Stimulated activated CD8-positive, alpha-beta memory T cell treated with anti-CD3 and anti-CD28 coated beads, Interleukin-7, amount 100 ng/mL, for 1 hour (primary cell): ENCODE measurements at places on chromosomes 3 and 15.

DNA sequence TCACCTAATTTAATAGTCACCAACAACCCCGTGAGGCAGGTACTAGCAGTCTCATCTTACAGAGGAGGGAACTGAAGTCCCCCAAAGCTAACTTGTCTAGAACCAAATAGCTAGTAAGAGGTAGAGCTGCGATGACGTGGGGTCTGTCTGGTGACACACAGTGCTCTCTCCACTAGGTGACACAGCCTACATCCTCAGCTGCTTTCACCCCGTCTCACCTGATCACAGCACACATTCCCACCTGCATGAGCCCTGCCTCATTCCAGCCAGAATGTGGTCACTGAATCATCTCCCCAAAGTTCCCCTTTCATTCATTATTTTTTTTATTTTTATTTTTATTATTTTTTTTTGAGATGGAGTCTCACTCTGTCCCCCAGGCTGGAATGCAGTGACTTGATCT, 21.3 kb upstream of the MAGEF1 start:
- no peak for DNase-seq

GRCh38 chr3:187713504-187713903, 11.1 kb upstream of the RTP2 start:
- DNase-seq: no peak

GRCh38 chr15:43922021-43922420, 95.2 kb downstream of the WDR76 start:
- DNase-seq: no peak

GRCh38 chr15:98394546-98394945, 253.8 kb upstream of the IGF1R start:
- DNase-seq: no peak

- no peak for DNase-seq
Observed at GRCh38 chr15:65956307-65956706, 87.0 kb downstream of the RAB11A start.

DNA sequence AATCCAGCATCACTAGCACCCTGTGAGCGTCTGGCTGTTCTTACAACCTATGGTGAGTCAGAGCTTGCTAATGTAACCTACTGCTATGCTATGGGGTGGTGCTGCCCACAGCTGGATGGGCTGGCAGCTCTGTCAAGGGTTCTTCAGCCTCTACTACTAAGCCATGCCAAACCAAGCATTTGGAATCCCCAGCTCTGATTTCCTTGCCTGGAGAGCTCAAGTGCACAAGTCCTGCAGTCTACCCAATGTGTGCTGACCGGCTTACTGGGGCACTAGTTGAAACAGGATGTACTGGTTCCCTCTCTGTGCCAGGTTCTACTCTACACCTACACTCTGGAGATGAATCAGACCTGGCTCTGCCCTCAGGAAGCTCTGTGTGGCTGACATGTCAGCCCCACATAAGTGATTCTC, 4.2 kb downstream of the TEX264 start:
- no peak for DNase-seq

DNA sequence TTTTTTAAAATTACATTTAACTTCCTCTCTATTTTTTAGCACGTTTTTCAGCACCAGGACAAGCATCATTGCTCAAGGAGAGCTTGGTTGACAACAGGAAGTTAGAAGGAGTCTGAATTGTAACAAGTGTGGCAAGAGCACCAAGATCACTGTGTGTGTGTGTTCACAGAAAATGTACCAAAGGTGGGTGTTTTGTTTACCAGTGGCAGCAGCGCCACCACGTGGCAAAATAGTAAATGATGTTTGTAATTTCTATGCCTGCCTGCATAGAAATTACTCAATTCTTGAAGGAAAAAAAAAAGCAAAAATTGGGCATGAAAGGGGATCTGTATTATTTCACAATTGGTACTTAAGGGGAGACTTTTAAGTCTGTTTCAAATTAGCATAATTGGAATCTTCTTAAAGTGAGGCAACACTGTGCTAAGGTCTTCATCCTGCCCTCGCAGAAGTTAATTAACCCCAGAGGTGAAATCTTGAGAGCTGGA, 7.4 kb upstream of the U2SURP start:
- DNase-seq: peak; percentile 15

DNA sequence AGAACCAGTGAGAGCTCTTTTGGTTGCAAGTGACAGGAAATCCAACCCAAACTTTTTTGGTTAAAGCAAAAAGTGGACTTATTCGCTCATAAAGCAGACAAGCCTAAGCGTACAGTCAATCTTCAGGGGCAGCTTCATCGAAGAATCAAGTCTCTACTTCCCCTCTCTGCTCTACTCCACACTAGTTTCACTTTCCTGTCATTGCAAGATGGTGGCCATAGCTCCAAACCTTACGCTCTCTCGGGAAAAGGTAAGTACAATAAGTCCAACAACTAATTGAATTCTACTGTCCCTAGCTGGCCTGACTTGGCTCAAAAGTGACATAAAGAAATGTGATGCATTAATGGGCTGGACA, 24.9 kb upstream of the ZNF710 start:
- DNase-seq: no peak

DNA sequence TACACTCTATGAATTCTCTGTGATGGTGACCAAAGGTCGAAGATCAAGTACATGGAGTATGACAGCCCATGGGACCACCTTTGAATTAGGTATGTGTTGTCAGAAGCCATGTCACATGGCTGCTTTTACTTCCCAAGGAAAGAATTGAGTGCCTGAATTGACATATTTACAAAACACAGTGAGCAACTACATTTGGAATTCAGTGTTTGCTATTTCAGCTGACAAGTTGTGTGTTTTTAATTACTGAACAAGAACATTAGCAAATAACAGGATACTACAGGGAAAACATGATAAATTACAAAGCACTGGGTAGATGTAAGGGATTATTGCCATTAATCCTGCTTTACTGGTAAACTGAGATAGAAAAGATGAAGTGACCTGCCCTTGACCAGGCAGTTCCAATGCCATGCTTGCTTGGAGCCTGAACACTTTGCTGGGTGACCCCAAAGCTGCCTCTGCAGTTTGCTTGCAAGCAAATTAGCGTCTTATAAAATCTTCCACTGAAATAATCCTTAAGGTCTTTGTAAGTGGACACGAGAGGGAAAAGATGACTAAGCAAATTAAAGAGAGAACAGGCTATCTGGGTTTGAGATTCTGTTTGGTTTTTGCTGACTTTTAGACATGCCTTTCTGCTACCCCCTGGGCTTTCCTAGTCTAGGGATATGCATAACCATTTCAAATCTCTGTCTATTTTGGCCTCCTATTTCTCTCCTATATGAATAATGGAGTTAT, 98.2 kb downstream of the HCN4 start:
- DNase-seq: no peak

GRCh38 chr3:158776531-158776930, 25.3 kb upstream of the MFSD1 start:
- DNase-seq: no peak

DNA sequence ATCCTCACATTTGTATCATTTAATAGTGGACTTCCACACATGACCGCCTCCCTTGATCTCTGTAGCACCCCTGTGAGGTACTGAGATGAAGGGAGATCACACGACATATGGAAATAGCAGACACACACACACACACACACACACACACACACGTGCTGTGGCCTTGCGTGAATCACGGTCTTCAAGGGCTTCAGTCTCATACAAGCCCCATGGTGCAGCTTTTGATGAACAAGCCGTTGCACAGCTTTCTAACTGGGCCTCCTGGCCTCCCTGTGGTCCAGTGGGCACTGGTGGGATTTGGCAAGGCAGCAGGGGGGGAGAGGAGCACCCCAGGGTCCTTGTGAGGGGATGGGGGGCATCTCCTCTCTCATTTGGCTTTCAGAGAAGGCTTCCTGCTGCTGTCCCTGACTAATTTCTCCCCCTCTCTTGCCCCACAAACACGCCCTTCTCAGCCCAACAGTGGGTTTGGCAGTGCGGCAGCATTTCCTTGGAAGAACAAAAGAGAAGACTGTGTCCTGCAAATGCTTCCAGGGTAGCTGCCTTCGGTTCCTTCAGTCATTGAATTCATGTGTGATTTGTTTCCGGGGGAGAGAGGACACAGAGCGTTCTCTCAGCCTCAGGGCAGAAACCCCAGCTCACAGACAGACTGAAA, 98.7 kb downstream of the SMAD6 start:
- DNase-seq: no peak

DNA sequence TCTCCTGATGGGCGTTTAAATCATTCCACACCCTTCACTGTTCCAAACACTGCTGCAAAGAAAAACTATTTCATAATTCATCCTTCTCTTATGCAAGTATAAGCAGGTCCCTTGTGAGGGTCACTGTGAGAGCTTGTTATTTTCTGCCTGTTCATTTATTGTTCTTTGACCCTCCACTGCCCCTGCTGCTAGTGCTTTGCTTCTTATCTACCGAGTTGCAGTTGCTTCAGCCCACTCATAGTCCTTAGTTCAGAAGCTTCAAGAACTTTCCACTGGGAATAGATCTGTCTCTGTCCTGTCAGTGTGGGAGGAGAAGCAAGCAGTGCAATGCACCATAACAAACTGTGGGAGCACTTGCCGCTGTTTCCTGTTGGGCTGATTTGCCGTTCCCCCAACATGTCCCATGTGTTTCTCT, 39.8 kb downstream of the RIOX2 start:
- no peak for DNase-seq

DNA sequence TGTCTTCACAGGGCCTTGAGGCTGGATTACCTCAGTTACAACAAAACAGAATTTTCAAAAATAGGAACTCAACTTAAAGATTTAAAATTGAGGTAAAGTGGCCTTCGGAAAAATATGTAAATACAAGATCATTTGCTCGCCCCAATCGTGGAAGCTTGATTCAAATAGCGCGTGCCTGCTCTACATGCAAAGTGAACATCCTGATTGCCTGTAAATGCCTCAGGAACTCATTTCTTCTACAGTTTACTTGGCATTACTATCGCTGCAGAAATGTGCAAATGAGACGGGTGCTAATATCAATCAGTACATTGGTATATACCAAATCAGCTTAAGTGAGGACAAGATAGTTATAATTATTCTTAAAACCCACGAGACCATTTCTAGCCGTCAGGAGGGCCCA, 159.2 kb downstream of the XXYLT1 start:
- DNase-seq: no peak

DNA sequence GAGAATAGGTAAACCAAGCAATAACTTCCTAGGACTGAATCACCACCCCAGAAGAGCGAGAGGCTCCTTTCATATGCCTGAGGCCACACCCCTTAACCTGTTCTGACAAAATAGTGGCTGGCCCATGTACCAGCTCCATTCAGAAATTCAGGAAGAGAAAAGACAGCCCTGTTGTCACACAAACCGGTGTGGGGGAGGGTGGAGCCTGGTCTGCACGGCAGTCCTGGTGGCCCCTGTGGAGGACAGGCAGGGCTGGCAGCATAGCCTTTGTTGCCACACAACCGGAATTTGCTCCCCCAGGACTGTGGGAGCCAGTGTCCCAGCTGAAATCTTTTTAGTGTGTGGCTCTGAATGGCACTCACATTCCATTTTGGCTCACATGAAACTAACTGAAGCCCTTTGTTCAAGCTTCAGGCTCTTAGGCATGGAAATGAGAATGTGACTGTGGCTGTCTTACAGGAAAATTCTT, 23.8 kb downstream of the RLBP1 start:
- no peak for DNase-seq

DNA sequence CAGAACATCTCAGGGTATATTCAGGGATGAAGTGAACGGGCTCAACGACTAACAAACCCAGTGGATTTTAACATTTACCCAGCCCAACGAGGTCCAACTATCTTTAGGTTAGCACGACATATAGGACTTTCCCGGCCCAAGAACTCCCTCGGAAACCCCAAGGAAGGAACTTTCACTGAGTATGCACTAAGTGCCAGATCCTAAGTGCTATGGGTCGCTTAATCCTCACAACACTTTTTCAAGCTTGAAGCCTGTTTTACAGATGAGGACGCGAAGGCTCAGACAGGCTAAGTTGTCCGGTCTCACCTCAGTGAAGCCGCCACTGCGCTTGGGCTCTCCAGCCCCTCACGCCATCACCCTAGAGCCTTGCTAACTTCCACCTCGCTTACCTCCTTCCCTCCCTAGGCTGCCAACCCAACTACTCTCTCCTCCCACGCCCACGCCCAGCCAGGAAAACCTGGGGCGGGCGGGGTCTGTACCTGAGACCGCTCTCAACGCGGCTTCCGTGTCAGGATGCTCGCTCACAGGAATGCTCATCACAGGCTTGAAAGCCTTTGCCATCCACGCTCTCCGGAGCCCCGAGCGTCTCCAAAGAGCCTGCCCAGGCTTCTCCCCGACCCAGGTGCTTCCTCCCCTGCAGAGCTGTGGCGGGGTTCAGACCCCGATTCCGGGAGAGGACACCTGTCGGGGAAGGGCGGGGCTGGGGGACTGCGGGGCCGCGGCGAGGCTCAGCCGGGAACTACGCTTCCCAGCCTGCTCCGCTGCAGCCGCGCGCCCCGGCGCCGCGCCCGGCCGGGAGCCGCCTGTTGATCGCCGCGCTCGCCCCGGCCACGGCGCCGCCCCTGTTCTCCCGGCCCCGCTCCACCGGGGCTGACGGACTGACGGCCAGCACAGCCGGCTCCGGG, at the start of gene TMOD2:
Gene TMOD2 (plus strand): TSS at position 806 of the 905 bp plus-strand sequence. CDS start 14,845 bp downstream, outside the sequence.
- DNase-seq: peak; percentile 19

DNA sequence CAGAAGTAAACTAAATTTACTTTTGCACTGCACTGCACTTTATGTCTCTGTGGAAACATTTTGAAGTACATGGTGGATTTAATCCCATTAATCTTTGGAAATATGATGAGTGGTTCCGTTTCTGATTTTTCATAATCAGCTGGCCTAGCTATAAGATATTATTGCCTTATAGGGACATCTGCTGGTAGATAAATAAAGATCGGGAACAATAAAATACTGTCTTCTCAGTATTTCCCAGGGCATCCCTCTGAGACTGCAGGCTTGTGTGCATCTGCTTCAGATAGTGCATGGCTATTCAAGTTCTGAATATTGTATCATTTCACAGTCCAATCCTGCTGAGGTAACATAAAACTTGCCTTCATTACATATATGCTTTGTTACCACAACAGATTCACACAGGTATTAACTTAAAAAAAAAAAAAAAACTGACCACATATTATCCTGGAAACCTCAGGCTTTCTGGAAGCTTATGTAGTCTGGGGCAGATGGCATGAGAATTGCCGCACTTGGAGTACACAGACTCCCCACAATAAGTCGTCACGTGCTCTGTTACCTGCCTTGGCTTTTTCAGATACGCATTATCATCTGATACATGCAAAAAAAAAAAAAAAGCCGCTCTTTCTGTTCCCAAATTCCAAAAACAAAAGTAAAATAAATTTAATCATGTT, 330.8 kb upstream of the AGTR1 start:
- DNase-seq: no peak

DNA sequence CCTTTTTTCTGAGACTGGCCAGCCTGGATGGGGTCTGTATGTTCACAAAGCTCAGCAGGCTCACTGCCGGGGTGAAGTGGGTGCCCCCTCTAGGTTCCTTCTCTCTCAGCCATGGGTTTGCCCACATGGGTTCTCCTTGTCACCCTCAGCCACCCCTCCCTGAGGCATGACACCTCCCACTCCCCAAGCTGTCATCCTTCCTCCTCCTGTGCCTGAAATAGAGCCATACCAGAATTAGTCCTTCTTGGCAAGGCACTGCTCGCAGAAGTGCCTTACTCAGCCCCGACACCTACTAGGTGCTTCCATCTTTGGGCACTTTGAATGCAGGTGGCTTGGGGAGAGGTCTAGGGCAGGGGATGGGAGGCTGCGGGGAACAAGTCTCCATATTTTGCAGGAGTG, 62.9 kb upstream of the SEC13 start:
- no peak for DNase-seq
